ENCODE measurements at places on chromosomes 2 and 18.
A peak's percentile ranks its signal among the peaks of the same experiment; 100 is the strongest.

DNA sequence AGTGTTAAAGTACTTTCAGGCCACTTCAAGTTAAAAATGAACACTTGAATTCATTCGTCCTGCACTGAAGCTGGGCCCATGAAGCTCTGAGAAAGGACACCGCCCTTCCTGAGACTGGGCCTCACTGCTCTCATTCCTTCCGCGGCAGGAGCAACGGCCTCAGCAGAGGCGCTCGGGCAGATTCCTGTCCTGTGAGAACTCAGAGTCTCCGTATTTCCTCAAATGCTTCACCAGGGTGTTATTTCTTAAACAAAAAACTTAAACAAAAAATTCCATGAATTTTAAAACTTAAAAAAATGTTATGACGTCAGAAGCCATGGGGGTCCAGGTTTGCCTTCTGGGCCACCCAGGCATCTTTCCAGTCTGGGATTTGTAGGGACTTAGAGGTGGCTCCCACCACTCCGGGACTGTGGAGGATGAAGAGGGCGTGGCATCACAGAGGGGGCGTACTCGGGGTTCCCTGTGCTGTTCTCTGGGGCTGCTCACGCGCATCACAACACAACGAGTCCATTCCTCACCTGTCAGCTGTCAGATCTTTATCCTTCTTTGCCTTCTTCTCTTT lies 115.9 kb upstream of the ASB18 start:
- DNase-seq: no peak

- no peak for DNase-seq
Observed at GRCh38 chr2:55518841-55519165, 715 bp upstream of the CFAP36 start.

DNA sequence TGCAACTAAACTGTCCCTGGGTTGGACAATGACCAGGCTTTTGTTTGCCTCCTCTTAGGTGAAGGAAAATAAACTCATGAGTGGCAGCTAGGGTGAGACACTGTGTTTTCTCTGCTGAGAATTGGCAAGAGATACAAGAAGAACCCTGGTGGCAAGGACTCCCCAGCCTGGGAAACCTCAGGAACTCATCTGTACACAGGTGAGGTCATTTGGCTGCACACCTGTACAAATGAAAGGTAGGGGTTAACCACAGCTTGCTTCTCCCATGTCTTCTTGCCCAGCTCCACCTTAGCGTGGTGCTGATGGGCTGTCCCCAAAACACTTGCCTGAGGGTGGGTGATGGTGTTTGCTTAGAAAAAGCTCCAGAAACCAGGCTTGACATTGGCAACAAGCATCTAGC lies 97.2 kb upstream of the FAM136A start:
- no peak for DNase-seq

DNA sequence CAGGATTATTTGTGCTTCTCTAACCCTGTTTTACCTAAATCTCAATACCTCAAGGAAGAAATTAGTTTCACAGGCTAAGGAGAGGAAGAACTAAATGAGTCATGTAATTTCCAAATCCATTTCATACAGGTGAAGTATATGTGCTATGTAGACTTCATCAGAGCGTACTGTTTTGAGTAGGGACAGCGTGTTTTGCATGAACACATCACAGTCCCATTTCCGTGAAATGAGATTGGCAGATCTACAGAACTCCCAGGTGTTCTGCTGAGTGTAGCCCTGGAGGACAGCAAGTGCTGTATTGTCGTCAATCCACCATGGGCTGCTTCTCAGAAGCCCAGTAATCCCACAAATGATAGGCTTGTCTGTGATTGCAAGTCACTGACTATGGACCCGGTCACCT lies 97.7 kb downstream of the XRCC5 start:
- DNase-seq: no peak

GRCh38 chr2:113784823-113785744 lies 28.6 kb upstream of the SLC35F5 start:
- DNase-seq: no peak

DNA sequence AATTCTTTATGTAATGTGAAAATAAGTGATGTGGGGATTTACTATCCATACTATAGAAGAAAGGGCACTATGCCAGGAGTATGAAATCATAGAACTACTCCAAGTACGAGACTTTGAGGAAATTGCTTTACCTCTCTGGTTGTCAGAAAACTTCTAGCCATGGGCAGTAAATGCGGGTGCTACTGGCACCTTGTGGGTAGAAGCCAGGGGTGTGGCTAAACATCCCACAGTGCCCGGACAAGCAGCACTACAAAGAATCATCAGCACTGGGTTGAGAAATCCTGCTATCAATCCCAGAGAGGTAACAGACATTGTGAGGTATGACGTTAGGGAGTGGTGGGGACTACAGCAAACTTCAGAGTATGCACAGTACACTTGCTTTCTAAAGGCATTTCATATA lies 453.5 kb upstream of the TNP1 start:
- no peak for DNase-seq

- no peak for DNase-seq
Observed at GRCh38 chr2:67037655-67038054, 359.5 kb upstream of the ETAA1 start.

DNA sequence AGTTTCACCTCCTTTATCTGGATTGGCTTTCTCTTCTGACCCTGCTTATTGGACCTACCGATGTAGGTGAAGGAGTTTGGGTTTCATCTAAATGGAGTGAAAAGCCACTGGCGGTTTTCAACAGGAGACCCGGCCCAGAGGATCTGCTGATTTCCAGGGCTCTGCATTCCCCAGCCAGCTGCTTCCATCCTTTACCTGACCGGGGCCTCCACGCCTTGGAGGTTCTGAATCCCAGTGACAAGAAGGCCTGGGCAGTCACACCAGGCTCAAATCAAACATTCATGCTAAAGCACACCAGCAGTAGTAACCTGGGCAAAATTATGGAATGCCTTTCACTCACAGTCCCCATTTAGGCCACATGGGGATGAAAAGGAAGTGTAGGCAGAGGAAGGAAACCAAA lies 30.0 kb upstream of the RTTN start:
- no peak for DNase-seq

DNA sequence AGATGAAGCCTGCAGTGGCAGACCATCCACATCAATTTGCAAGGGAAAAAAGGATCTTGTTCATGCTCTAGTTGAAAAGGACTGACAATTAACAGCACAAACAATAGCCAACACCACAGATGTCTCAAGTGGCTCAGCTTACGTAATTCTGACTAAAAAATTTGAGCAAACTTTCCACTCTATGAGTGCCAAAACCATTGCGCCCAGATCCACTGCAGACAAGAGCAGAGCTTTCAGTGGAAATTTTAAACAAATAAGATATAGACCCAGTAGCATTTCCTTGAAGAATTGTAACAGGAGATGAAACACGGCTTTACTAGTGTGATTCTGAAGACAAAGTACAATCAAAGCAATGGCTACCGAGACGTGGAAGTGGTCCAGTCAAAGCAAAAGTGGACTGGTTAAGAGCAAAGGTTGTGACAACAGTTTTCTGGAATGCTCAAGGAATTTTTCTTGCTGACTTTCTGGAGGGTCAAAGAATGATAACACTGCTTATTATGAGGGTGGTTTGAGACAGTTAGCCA lies 12.0 kb upstream of the ZNF396 start:
- no peak for DNase-seq

GRCh38 chr2:95333888-95334338 lies 36.8 kb downstream of the KCNIP3 start:
- DNase-seq: no peak

DNA sequence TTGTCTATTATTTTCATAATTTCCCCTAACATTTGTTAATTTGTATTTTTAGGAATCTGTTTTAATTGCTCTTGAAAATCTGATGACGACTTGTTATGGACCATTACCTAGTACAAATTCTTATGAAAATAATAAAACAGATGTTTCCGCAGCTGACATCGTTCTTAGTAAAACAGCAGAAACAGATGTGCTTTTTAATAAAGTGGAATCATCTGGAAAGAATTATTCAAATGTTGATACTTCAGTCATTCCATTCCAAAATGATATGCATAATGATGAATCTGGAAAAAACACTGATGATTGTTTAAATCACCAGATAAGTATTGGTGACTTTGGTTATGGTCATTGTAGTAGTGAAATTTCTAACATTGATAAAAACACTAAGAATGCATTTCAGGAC lies 69.9 kb downstream of the PMS1 start:
- no peak for DNase-seq

- DNase-seq: no peak
Observed at GRCh38 chr2:275466-275865, 10.7 kb downstream of the ACP1 start.

DNA sequence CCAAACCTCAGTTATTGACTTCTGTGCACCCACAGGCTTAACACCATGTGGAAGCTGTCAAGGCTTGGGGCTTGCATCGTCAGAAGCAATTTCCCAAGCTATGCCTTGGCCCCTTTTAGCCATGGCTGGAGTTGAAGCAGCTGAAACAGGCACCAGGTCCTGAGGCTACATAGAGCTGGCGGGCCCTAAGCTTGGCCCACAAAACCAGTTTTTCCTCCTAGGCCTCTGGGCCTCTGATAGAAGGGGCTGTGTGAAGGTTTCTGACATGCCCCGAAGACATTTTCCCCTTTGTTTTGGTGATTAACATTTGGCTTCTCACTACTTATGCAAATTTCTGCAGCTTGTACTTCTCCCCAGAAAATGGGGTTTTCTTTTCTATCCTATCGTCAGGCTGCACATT lies 9.1 kb upstream of the TMX3 start:
- DNase-seq: no peak

GRCh38 chr18:13576598-13576997 lies 149.8 kb downstream of the FAM210A start:
- DNase-seq: no peak

GRCh38 chr18:34633368-34633767 lies 76.7 kb upstream of the DTNA start:
- DNase-seq: no peak

DNA sequence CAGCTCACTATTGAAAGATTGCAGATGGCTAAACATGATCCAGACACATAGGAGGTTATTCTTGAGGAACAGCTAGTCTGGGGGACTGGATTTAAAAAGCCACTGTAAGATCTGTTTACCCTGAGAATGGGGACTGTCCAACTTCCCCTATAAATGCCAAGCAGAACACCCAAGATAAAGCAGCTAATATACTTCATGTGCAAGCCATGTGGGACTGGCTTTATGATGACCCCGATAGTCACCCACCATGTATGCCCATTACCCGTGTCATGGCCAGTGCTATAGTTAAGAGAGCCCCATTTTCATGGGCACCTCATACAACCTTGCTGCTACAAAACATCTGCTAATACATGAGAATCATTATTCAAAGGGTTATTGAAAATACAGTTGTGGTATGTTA lies 16.0 kb downstream of the YPEL5 start:
- DNase-seq: no peak

GRCh38 chr2:200763422-200763821 lies 48.3 kb upstream of the BZW1 start:
- no peak for DNase-seq

- no peak for DNase-seq
Observed at GRCh38 chr18:67582488-67582887, 66.0 kb upstream of the DSEL start.

- no peak for DNase-seq
Observed at GRCh38 chr2:9280224-9280623, 73.6 kb downstream of the ASAP2 start.

DNA sequence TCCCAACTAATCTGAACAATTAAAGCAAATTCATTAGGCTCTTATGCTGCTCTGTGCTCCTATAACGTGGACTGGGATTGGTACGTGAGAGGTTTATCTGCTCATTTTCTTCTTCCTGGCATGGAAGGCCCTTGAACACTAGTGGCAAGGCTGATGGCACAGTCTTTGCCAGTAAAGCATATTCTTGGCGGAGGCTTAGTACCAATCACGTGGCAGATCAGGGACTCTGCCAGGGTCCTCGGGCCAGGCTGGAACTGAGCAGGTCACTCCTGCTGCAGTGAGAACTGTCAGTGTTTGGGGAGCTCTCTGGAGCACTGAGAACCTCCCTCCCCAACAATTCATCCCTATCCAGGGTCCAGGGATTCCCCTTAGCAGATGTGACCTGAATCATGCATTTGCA lies 3.7 kb upstream of the ALPK2 start:
- no peak for DNase-seq

- no peak for DNase-seq
Observed at GRCh38 chr18:28175930-28176697, 816 bp downstream of the CDH2 start.

GRCh38 chr2:36729067-36729466 lies 32.6 kb downstream of the VIT start:
- DNase-seq: no peak

- no peak for DNase-seq
Observed at GRCh38 chr2:234468503-234468902, 28.4 kb downstream of the ARL4C start.

- DNase-seq: peak; percentile 49
Observed at GRCh38 chr2:100262555-100263320, 59.6 kb downstream of the LONRF2 start.

- no peak for DNase-seq
Observed at GRCh38 chr2:44358503-44358902, 2.8 kb downstream of the PREPL start.

DNA sequence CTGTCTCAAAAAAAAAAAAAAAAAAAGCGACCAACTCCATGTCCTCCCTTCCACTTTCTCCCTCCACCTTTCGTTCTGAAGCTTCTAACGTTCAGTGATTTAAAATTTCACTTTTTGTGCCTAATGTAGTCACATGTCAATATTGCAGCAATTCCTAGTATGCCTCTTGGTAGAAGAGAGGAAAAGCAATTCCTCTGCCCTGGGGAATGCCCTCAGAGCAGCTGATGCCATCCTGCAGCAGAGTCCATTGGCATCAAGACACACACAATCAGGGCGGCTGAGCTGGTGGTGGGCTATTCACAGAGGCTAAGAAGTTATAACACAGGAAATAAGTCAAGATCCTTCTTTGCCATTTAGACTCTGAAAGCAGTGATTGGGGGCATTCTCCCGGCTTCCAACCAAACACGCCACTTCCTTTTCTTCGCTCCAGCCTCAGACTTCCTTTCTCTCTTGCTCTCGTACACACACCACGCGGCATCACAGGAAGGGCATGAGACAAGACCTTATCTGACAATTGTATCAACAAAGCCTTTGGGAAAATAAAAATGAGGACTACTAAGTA lies 71.9 kb downstream of the MOGAT1 start:
- DNase-seq: no peak

GRCh38 chr18:67553437-67553836 lies 36.9 kb upstream of the DSEL start:
- DNase-seq: no peak

DNA sequence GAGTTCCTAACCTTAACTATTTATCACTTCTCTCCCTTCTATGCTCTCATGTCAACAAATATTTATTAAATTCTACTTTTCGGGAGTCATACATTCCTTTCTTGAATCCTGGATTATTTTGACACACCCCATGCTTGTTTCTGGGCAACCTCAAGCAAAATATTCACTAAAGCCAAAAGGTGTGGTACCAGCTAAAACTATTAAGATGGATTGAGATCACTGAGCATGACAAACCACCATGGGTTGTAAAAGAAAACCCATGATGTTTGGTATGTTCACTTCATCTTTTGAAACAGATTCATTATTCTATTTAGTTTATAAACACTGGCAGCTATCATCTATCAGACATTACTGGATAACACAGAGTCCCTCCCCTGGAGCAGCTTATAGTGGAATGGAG lies 32.5 kb downstream of the DPP4 start:
- DNase-seq: no peak

GRCh38 chr2:226431288-226431948 lies 368.2 kb downstream of the IRS1 start:
- DNase-seq: no peak

GRCh38 chr2:120552800-120553481 lies 182.7 kb upstream of the GLI2 start:
- no peak for DNase-seq

Data from stimulated activated CD4-positive, alpha-beta T cell treated with anti-CD3 and anti-CD28 coated beads, TNF-alpha, amount 100 ng/mL, for 1 hour (primary cell).